ENCODE measurements at places on chromosomes 11 and 22.

DNA sequence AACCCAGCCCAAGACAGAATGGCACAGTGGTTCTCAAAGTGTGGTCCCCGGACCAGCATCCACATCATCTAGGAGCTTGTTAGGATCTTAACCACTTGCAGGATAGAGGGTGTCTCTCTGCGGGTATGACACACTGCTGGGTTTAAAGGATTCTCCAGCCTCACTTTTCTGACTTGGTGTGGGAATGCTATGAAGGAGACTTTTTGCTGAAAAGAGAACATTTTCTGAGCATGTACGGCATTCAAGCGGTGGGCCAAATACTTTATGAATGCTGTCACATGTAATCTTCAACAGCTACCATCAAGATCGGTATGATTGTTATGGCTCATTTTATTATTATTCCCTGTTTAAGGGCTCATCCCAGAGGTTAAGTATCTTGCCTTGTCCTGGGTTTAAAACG, 1.8 kb upstream of the CD82 start:
- DNase-seq: no peak

GRCh38 chr22:20298803-20299745, 20.8 kb downstream of the DGCR6L start:
- peak; percentile 75 for DNase-seq

DNA sequence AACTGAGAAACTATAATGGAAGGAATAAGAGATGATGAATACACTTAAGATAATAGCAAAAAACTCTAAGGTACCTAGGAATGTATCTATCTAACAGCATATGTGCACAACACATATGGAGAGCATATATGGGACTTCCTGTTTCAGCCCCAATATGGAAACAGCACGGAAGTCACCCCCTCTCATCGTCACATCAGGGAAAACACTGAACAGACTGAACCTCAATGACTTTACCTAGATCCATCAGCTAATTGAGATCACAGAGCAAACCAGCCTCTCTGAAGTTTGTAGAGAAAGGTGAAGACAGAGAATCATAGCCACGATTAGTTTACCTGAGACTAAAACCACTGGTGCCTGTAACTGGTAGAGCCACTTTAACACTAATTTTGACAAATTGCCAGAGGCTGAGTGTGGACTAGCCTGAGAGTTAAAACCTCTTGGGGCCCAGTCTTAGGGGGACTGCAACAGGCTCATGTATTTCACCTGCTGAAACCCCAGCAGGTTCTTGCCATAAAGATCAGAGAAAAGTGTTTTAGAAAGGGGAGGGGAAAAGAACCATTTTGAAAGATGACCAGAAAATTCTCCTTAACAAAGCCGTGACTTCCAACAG, 722.6 kb downstream of the TBC1D22A start:
- DNase-seq: no peak

DNA sequence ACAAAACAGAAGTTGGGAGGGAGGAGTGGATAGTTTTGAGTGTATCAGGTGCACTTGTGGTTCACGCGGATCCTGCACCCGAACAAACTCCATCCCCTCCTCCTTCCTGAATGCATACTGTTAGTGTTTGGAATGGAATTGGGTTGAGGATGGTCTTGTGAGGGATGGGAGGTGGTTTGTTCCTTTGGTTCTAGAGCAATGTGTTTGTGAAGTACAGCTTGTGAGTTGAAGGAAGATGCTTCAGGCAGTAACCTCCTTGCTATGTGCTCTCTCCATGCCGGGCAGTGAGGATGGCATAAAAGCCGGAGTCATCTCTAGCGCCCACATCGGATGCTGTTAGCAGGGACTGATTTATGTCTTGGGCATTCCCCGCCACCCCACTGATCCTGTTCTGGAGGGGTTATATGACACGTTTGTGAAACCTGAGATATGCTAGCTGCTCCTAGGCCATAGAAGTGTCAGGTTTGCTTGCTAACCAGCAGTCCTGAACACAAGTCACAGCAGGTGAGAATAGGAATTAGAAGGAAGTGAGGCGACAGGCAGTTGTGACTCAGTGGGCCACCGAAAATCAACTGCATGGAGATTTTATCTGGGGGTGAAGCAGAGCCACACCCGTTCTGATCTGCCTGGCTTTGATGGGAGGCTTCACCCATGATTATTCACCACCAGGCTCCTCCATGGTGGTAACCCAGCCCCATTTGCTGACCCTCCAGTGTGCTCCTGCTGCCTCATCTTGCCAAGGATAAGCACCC, 2.2 kb downstream of the BCR start:
- no peak for DNase-seq

DNA sequence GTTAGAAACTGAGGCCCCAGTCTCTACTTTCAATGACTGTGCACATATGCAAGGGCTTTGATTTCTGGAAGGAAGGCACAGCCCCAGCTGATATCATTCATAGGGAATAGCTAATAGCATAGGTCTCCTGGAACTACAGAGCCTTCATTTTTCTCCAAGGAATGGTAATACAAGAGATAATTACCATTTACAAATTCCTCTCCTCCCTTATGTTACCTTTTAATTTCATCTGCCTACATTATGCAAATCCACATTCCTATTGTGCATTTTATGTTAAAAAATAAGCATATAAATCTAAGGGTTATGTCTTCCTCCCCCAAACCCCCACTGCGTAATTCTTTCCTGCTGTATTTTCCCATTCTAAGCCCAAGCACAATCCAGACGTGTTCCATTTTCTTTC, 94.9 kb downstream of the AMBRA1 start:
- no peak for DNase-seq

DNA sequence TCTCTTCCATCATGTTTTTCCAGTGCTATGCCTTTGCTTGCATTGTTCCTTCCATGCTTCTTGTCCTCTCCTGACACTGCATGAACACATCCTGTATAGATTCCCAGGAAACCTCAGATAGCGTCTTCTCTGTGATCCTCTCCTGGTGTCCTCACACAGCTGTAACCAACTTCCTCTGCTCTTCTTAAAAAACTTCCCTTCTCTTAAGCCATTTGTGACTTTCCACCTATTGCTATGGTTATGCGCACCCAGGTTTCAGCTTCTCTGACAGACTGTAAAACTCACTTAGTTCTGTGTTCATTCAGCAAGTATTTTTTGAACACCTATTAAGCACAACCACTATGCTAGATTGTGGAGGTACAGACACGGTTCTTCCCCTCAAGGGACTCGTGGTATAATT, 5.1 kb upstream of the APLP2 start:
- DNase-seq: no peak

GRCh38 chr22:45210577-45210976, 30.1 kb downstream of the KIAA0930 start:
- DNase-seq: no peak

GRCh38 chr11:34916843-34917770, 689 bp downstream of the PDHX start:
- no peak for DNase-seq

GRCh38 chr11:132134322-132134721, 763.9 kb downstream of the NTM start:
- DNase-seq: no peak

- DNase-seq: no peak
These were observed 114.8 kb downstream of the FAM76B start for GRCh38 chr11:95674657-95675358.

DNA sequence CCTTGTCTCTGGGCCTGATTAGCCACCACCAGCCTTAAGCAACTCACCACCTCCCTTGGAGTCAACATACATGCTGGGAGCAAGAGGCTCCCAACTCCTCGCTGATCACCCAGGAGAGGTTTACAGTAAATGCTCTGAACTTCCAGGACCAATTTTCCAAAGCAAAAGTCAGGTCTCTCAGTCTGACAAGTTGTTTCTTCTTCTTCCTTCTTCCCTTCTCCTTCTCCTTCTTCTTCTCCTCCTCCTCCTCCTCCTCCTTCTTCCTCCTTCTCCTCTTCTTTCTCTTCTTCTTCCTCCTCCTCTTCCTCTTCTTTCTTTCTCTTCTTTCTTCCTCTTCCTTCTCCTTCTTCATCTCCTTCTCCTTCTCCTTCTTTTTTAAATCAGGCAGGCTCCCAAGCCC, 148.2 kb downstream of the NECTIN1 start:
- no peak for DNase-seq

DNA sequence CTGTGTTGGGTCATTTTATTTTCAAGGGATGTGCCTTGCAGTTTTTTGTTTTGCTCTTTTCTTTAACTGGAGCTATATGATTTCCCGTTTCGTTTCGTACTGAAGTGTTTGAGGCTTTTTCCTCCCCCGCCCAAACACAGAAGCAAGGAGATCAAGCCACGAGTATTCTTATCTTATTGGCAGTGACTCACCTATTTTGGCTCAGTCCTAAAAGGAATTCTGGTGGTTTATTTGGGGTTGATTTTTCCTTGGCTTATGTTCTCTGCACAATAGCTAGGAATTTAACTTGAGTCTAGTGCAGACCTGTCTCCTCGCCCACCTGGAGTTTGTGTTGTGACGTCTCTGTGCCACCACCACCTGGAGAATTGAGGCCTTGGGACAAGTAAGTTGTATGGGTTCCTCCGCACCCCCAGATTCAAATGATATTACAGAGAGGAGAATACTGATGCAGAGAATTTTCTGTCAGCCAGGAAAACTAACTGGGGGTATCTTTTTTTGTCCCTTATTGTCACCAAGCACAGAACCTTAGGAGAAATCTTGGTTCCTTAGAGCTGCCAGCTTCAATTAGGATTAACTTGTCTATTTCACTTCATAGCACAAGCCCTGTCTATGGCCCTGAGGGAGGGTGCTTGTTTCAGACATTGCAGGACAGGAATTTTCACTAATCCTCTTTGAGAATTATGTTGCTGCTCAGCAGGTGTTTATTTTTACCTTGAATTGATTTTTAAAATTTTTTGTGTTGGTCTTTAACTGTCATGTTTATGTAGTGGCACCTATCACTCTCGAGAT, 90.4 kb upstream of the BIRC3 start:
- DNase-seq: no peak

DNA sequence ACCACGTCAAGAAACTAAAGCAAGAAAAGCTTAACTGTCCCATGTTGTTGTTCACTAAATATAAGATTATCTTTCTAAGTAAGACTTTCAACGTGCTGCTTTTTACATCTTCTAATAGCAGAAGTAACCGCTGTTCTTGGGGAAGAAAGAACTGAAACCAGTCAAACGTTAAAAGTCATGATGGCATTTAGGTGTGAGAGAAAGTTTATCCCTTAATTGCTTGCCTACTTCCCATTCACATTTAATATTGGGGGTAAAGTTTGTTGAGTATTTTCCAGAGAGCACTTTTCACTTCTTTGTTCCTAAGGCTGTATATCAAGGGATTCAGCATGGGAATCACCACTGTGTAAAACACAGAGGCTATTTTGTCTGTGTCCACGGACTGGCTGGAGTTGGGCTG, 970 bp downstream of the OR5B21 start:
- no peak for DNase-seq

DNA sequence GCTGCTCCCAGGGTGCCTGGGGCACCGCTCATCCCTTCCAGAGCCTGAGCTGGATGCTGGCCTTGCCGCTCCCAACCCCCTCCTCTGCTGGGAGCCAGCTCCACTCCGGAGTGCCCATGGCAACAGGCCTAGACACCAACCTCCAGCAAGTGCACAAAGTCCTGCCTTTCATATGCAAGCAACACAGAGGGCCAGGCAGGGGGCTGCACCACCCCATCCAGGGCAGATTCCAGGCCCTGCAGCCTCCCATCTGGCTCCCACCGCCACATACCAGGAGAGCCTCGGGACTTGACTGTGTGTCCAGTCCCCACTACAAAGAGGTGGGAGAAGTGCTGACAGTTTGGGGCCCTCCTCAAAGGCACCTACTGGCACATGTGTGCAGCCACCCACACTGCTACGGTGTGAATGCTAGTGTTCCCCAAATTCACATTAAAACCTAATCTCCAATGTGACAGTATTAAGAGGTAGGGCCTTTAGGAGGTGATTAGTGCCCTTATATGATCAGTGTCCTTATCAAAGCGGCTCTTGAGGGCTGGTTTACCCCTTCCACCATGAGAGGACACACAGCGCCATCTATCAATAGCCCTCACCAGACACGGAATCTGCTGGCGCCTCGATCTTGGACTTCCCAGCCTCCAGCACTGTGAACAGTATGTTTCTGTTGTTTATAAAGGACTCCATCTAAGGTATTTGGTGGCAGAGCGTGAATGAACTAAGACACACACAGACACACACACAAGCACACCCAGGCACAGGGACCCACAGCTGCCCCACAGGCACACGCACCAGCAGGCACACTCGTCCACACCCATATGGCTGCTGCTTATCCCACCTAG, 16.2 kb downstream of the ARVCF start:
- no peak for DNase-seq

- DNase-seq: no peak
These were observed 3.6 kb downstream of the PLA2G6 start for GRCh38 chr22:38177926-38178604.

GRCh38 chr11:126124231-126124661, 61.6 kb upstream of the CDON start:
- DNase-seq: no peak

- no peak for DNase-seq
These were observed 14.5 kb upstream of the MB start for GRCh38 chr22:35631597-35631996.

GRCh38 chr11:42772886-42773285, 538.9 kb upstream of the API5 start:
- no peak for DNase-seq

GRCh38 chr22:46902436-46902835, 140.0 kb downstream of the TBC1D22A start:
- no peak for DNase-seq

GRCh38 chr11:65389294-65389980, 3.0 kb downstream of the FRMD8 start:
- DNase-seq: no peak

DNA sequence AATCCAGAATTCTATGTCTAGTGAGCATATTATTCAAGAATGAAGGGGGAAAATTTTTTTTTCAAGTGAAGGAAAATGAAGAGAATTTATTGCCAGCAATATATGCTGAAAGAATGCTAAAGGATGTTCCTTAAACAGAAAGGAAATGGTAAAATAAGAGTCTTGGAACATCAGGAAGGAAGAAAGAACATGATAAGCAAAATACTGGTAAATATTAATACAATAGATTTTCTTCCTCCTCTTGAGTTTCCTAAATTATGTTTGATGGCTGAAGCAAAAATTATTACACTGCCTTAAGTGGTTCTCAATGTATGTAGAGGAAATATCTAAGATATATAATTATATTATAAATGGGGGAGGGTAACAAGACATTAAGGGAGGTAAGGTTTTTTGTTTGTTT, 9.6 kb upstream of the CLDN5 start:
- DNase-seq: no peak

- no peak for DNase-seq
These were observed 35.1 kb downstream of the FLI1 start for GRCh38 chr11:128728767-128729587.

DNA sequence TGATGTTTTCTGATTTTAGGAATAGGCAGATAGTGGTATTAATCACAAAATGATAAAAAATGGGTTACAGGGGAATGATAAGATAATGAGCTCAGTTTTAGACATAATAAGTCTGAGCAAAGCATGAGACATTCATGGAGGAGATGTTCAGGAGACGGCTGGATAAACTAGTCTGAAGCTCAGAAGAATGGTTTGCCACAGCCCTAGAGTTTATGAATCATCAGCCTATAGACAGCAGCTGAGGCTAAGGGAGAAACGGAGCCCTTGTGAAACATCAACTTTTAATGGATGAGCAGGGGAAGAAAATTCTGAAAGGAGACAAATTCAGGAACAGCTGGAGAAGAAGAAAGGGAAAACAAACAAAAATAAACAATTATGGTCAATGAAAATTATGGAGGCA, 87.2 kb downstream of the RELT start:
- DNase-seq: no peak
